GM12878 (cell line): ENCODE measurements at places on chromosomes 6 and 20.

DNA sequence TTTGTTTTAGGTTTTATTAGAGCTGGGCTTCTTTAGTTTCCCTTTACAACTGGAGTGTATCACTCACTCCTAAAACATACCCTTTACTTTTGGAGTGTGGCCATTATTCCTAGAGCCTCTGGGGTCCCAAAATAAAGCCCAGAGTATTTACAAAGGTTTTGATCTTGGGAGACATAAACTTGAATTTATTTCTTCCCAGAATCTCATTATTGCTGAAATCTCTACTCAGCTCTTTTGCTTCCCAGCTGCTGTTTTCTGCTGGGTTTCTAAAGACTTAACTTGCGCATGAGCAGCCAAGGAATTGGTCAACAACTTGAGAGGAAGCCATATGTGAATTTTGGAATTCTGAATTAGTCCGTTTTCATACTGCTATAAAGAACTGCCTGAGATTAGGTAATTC lies 94.5 kb upstream of the NRSN1 start:
- no peak for DNase-seq

GRCh38 chr20:35942243-35942642 lies 12.1 kb downstream of the SCAND1 start:
- DNase-seq = no peak

DNA sequence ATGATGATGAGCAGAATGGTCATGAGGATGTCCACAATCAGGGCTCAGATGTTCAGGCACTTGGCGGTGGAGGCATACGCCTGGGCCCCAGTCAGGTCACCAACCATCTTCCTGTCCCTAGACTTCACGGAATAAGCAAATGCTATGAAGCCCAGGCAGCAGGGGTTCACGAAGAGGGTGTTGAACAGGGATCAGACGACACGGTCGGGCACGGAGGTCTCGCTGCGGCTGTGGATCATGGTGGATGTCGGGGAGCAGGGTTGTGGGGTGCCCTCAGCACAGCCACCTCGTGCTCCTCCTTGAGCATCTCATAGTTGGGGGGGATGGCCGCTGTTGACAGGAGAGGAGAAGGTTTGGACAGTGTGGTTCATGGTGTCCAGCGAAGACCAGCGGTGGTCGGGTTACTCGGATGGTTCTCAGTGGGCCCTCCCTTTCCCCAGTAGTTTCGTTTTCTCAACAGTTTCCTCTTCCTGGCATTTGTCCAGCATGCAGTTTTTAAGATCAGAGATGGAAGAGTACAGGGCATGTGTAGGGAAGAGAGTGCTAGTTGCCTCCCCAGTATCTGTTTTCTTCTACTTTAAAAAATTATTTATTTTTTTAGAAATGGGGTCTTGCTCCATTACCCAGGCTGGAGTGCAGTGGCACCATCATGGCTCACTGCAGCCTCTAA lies 20.3 kb upstream of the SPDEF start:
- DNase-seq = no peak

DNA sequence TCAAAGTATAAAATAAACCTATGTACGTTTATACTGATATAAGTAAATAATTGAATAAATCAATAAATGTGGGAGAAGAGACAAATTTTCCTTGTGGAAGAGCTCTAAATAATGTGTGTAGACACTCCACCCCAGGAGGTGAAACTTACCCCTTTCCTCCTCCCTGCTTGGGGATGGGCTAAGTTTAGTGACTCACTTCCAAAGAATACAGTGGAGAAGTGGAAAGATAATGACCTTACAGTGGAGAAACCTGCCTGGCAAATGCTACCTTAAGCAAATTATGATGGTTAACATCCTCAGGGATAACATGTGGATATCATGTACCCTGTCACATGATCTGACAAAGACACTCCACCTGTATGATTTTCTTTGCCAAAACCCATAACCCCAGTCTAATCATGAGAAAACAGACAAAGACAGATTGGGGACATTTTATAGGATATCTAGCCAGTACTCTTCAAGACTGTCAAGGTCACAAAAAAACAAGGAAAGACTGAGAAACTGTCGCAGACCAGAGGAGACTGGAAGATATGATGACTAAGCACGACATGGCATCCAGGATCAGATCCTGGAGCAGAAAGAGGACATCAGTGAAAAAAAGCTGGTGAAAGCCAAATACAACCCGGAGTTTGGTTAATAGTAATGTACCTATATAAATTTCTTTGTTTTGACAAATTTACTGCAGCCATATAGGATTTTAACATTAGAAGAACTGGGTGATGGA lies 195.5 kb upstream of the PRDM1 start:
- no peak for DNase-seq
